ENCODE measurements at places on chromosomes 5 and 9. TPM values are rescaled to one million over a fixed set of nuclear protein-coding genes. Genes with fewer than 3 reads are reported as not detected.

The FOXD4 gene
- not detected for total RNA-seq

The PAX5 gene
- 0.21 TPM for total RNA-seq

The SURF6 gene
- 11.6 TPM for total RNA-seq

The ACOT12 gene
- total RNA-seq: 2.3 TPM

The CLTB gene
- total RNA-seq: 192 TPM

The PCDHB10 gene
- 9.1 TPM for total RNA-seq

The SLC6A3 gene
- not detected for total RNA-seq

The INSL6 gene
- not detected for total RNA-seq

The IFNA8 gene
- not detected for total RNA-seq

The TCF7 gene
- total RNA-seq: 2.1 TPM

The EXOC3 gene
- 34.5 TPM for total RNA-seq

The OR2V1 gene
- total RNA-seq: not detected

The STPG3 gene
- not detected for total RNA-seq

The CYSRT1 gene
- not detected for total RNA-seq

The MLANA gene
- total RNA-seq: not detected

The FAM81B gene
- total RNA-seq: not detected

The KCNIP1 gene
- not detected for total RNA-seq

The OLFML2A gene
- 6.7 TPM for total RNA-seq

The FBP2 gene
- 0.49 TPM for total RNA-seq

The NDUFB6 gene
- 24.1 TPM for total RNA-seq

The TICAM2 gene
- 1.6 TPM for total RNA-seq

The ZNF608 gene
- 30.4 TPM for total RNA-seq

The INSL4 gene
- total RNA-seq: not detected

The PAM gene
- 571 TPM for total RNA-seq

The CDKN2B-AS1 gene
- not detected for total RNA-seq

The TMEM161B gene
- 9.7 TPM for total RNA-seq

The SLC1A1 gene
- total RNA-seq: 7.3 TPM

The SRD5A1 gene
- 7.6 TPM for total RNA-seq

The HEXB gene
- 139 TPM for total RNA-seq

The TAF11L5 gene
- total RNA-seq: not detected

The PTPN3 gene
- total RNA-seq: 20.3 TPM

The ACTBL2 gene
- not detected for total RNA-seq

The THBS4 gene
- 7.2 TPM for total RNA-seq

The PCDHA9 gene
- 0.35 TPM for total RNA-seq

The RORB gene
- 0.81 TPM for total RNA-seq

The OR1Q1 gene
- total RNA-seq: not detected

The FST gene
- 3.9 TPM for total RNA-seq

The IL3 gene
- total RNA-seq: not detected

The FAM151B gene
- total RNA-seq: 7.4 TPM

The SETD9 gene
- total RNA-seq: 5.1 TPM

The RNF180 gene
- 51.1 TPM for total RNA-seq

The CAMSAP1 gene
- 19.1 TPM for total RNA-seq

The SLC4A9 gene
- total RNA-seq: not detected

The TLR4 gene
- 94.5 TPM for total RNA-seq

The FAXDC2 gene
- total RNA-seq: 43.9 TPM

The FAM169A gene
- 1.1 TPM for total RNA-seq

The SPATA24 gene
- 11.6 TPM for total RNA-seq
